ENCODE measurements at places on chromosomes 3 and 15.

GRCh38 chr3:115074502-115074901 is 72.6 kb downstream of the ZBTB20 start:
- no peak for DNase-seq

GRCh38 chr3:135020181-135020580 is 225.1 kb downstream of the EPHB1 start:
- no peak for DNase-seq

DNA sequence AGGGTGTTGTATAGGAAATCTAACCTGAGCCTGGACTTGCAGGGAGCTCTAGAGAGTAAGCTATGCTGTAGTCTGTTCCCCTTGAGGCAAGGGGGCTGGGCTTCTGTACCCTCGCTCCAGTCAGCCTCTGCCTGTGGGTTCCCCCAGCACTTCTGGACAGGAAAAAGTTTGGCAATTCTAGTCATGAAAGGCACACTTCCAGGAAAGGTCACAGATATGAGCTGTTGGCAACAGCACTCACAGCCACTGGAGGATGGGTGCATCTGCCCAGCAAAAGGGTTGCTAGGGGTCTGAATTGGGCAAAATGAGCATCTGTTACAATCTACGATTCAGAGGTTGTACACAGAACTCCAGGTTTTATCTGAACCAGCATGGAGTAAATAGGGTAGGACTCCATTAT is 281.2 kb downstream of the ERC2 start:
- no peak for DNase-seq

GRCh38 chr3:11185564-11186317 is 31.4 kb downstream of the HRH1 start:
- no peak for DNase-seq

DNA sequence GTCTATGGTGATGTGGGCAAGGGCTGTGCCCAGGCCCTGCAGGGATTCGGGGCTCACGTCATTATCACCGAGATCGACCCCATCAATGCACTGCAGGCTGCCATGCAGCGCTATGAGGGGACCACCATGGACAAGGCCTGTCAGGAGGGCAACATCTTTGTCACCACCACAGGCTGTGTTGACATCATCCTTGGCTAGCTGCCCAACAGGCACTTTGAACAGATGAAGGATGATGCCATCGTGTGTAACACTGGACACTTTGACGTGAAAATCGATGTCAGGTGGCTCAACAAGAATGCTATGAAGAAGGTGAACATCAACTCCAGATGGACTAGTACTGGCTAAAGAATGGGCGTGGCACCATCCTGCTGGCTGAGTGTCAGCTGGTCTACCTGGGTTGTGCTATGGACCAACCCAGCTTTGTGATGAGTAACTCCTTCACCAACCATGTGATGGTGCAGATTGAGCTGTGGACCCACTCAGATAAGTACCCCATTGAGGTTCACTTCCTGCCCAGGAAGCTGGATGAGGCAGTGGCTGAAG is 6.1 kb upstream of the USP8 start:
- DNase-seq: no peak

GRCh38 chr3:156685198-156685597 is 10.8 kb downstream of the TIPARP start:
- no peak for DNase-seq
